ENCODE measurements at places on chromosomes 6 and 20.

DNA sequence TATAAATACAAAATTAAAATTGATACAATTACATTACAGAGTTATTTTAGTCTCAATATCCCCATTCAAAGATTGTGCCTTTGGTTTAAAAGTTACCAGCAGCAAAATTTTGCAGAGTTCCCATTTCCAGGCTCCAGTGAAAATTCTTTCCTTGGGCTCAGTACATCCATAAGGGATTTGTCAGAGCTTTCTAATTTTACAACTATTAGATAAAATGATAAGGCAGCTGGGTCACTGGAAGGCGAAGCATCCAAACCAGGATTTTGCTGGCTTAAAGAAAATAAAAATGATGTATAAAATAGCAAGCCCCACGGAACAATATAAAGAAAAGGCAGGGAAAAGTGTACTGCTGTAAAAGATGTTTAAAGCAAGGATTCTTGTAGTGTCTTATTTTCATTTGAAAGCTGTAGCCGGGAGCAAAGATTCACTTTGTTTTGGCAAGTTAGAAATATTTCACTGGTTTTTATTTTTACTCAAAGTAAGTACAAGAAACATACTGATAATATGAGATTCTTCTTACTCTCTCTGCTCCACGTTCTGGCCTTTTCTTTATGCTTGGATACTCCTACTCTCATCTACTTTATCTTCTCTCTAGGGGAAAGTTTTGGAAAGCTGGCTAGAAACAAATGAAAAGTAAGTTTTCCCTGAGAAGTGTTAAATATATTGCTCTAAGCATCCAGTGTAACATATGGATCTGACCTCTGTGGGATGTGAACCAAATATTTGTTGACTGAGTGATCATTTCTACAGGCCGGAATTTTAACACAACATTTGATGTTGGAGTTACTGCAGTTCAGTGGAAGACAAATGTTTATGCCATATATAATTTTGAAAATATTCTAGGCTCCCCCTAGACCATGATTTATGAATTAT, 488.4 kb downstream of the PHF3 start:
- no peak for DNase-seq

- DNase-seq: no peak
Observed at GRCh38 chr6:149293244-149293643, 24.3 kb upstream of the TAB2 start.

GRCh38 chr20:18287915-18288748, at the start of gene ZNF133:
TSS of gene ZNF133 (plus strand) at chr20:18288527. CDS start at chr20:18305687, 17,160 bp downstream.
- peak; percentile 98 for DNase-seq

DNA sequence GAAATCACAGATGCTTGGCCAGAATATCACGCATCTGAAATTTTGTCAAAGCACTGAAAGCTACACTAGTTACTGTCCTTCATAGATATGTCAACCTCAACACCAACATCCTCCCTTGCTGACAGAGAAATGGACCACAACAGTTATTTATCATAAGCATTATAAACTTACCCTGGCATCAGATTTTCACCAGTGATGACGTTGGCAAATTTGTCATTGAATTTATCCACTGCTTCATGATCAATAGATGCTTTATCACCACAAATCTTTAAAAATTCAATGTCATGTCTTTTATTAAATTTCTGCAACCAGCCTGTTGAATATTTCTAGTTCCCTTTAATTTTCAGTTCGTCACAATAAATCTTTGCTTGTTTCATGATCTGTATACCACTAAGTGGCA, 205.7 kb downstream of the GJA1 start:
- no peak for DNase-seq

DNA sequence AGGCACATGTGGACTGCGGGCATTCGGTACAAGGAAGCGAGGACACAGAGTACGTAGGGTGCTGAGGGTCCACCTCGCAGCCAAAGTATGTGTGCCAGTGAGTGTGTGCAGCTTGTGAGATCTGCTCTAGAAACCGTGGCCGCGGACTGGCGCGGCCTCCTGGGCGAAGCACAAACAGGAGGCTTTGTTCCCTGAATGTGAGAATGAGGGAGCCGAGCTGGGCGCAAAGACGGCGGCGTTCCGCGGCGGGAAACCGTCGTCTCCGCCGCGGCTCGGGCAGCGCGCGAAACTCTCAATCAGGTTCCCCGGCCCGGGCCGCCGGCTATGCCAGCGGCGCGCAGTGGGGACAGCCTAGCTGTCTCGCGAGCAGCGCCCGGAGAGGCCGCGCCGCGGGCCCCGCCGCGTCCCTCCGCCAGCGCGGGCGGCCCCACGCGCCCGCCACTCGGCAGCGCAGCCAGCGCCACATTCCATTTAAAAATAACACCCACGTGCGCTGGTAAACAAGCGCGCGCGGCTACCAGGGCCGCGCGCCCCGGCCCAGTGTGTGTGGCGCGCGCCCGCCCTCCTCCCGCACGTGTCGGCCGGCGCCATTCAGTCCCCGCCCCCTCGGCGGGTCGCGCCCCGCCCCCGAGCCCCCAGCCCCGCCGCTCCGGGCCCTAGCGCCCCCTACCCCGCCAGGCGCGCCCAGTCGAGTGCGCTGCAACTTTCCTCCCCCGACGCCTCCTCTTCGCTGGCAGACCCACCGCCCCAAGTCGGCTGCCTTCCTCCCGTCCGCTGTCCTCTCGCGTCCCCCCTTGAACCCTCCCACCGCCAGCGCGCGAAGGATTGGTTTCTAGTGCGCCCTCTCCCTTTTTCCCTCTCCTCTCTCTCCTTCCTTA, 3.0 kb upstream of the FOXO3 start:
- DNase-seq: peak; percentile 94

GRCh38 chr6:10847684-10848083, 9.3 kb upstream of the MAK start:
- DNase-seq: no peak

GRCh38 chr6:135686784-135687301, 164.7 kb upstream of the PDE7B start:
- no peak for DNase-seq
